ENCODE measurements at places on chromosomes 7 and 10.

DNA sequence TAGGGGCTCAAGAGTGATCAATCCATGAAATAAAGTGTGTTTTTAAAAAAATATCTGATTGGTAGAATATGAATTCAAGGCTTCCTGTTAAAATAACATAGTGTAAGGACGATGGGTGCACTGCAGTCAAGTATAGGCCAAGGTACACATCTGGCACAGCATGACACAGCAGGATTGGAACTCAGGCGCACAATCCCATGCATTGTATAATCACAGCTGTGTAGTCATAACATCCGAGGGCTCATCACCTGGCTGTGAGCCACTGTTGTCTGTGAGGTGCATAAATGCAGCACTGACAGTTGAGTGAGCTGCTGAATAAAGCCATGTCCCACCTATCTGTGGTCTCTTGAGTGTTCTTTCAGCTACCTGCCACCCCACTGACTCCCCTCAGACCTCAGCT, 142.3 kb upstream of the HPS1 start:
- peak; percentile 35 for DNase-seq

- no peak for DNase-seq
These were observed 160.2 kb downstream of the ARHGAP12 start for GRCh38 chr10:31768467-31768866.

- no peak for DNase-seq
These were observed 352 bp upstream of the ZNF485 start for GRCh38 chr10:43605850-43606322.

GRCh38 chr10:13815756-13816155, 229.0 kb downstream of the PRPF18 start:
- DNase-seq = no peak

GRCh38 chr10:69677985-69678654, 48.1 kb downstream of the FAM241B start:
- DNase-seq = no peak

DNA sequence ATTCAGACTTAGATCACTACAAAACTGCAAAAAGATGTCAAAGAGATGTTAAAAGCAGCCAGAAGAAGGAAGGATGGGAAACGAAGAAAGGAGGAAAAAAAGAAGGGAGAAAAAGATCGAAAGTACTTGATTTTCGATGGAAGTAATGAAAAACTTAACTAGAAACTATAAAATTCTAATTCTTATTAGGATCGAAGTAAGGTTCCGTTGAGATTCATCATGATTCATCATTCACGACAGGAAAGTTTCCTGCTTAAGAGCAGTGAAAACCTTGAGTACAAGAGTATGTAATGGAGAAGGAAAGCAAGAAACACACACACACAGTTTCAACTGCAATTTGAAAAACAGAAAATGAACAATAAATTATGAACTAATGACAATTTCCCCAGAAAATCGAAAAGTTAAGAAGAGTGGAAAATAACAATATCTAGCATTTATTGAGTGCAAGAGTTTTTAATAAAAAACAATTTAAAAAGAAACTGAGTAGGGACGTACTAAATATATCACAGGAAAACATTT, 1.1 kb upstream of the ING3 start:
- no peak for DNase-seq

- DNase-seq = no peak
These were observed 902 bp upstream of the NFE2L3 start for GRCh38 chr7:26151096-26151495.

- no peak for DNase-seq
These were observed 20.8 kb downstream of the CCDC6 start for GRCh38 chr10:59885430-59886134.

- DNase-seq = peak; percentile 78
These were observed 69.9 kb upstream of the GTF2I start for GRCh38 chr7:74587435-74588126.

DNA sequence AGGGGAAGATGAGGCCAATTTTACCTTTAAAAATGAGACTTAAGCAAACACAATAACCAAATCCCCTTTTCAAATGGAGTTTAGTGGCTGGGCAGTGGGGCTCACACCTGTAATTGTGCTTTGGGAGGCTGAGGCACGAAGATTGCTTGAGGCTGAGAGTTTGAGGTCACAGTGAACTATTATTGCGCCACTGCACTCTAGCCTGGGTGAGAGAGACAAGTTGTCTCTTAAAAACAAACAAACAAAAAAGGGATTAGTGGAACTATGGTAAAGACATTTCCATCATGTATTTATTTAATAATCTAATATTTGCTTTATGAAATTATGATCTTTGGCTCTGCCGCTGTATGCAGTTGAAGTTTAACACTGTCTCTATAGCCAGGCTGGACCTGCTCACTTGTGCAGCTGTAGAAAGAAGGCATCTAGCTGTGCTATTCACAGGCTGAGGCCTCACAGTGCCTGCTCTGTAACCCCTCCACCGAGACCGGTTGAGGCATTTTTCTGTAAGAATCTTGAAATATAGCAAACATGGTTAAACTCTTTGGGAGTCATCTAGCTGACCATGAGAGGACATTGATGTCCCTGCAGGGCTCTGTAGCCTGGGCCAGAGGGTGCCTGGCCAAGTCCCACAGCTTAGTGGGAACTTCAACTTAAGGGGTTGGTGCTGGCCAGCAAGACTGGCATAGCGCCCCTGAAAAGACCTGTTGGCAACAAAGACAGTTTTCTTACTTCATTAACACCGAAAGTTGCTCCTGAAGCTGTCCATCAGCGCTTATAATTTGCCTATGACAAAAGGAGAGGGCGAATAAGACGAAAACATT, 131.8 kb downstream of the BMPER start:
- no peak for DNase-seq

GRCh38 chr7:494906-495305, 24.7 kb downstream of the PDGFA start:
- DNase-seq = no peak

- no peak for DNase-seq
These were observed 639 bp downstream of the TSPAN13 start for GRCh38 chr7:16753932-16754855.

GRCh38 chr7:110944448-110944847, 146.5 kb upstream of the LRRN3 start:
- no peak for DNase-seq

DNA sequence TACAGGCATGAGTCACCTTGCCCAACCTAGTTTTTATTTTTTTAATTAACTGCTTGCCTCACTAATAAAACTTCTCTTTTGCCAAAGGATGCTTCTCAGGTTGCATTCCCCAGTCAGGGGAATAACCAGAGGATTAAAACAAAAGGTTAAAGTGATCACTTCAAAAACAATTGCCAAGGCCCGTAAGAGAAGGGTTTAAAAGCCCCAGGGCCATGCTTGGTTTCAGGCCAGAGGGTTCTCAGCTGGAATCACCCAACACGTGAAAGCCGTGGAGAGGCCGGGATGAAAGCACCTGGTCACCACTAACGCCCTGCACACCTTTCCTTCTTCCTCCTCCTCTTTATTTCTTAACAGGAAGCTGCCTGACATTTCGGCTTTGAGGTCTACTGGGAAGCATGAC, 587.5 kb downstream of the PTPRN2 start:
- no peak for DNase-seq

DNA sequence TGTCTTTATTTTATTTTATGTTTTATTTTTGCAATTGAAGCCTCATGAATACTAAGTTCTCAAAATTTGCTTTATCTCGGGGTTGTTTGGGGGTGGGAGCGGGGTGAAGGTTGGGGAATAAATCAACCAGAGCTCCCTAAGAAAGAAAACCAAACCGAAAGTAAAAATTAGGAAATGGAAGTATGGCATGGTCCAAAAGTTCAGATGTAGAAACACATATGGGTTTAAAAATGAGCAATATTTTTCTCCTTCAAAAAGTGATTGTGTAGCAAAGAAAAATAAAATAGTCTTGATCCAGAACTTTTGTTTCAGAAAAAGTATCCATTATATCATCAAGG, 177.4 kb upstream of the PLXDC2 start:
- DNase-seq = no peak

- DNase-seq = peak; percentile 84
These were observed 196.9 kb upstream of the RHOBTB1 start for GRCh38 chr10:61140765-61141392.

GRCh38 chr7:42348631-42349030, 111.6 kb upstream of the GLI3 start:
- DNase-seq = no peak

DNA sequence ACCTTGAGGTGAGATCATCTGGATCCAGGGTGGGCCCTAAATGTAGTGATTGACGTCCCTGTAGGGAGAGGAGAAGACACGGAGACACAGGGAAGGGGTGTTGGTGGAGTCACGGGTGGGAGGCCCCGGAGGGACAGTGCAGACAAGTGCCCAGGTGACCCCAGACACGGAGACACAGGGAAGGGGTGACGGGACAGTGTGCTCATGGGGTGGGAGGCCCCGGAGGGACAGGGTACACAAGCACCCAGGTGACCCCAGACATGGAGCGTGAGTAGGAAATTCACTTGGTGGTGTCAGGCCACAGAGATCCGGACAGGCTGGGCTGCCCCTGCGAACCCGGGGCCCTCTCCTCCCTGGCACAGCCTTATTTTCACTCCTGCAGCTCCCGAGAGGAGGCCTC, 176.9 kb downstream of the PTPRN2 start:
- no peak for DNase-seq

DNA sequence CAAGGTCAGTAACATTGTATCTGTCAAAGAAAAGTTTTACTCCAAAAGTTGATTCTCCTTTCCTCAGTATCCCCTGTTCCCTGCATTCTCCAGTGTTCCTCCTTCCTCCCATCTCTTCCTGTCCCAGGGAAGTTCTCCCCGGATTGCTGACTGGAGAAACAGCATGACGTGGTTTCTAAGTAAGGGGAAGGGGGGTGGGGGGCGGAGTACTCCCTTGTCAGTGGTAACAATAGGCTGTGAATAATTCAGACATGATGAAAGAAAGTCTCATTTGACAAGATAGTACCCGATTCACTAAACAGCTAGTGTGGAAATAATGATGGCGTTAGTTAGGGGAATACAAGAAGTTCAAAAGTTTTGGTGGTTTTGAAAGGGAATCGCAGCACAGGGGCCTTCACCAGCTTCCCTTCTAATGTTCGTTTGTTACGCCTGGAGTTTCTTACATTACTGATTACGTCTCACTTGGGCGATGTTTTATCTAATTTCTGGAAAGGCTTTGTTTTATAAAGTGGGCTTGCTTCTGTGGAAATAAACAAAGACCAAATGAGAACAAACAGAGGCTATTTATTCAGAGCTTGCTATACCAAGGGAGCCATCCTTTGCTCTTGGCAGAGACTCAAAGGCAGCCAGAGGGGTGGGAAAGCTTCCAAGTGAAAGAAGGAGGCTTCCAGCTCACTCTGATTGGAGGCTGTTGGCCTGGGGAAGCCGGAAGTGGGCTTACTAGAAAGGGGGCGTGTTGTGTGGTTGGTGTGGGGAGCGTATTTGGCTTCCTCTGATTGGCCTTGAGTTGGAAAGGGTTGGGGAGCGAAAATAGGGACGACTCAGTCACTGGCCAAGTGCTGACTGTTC, 453.7 kb downstream of the SDK1 start:
- DNase-seq = no peak

DNA sequence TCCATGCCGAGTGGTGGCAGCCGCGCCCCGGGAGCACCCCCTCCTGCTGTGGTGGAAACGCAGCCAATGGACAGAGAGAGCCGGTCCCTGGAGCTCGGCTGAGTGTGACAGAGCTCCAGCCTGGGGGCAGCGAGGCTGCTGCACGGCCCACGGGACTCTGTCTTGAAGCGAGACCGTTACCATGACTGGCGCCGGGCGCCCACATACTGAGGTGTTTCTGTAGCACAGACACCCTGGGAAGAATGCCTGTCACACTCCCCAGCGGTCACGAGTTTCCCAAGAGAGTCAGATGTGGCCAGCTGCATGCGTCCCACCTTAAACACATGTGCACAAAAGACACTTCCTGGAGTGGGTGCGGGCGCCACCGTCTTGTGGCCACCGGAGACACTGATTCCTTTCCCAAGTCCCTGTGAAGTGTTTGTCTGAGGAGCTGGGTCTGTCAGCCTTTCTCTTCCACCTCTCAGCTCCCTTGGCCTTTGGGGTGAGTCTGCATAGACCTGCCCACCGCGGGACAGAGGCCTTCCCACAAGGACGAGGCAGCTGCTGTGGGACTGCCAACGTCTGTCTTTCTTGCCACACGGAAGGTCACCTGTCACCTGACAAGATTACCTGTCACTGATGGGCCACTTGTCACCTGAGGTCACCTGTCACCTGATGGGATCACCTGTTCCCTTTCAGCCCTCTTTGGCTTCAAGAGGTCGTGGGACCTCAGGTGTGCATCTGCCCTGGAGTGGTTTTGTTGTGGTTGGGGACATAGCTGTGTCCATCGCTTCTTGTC, 94.6 kb downstream of the DNAJB6 start:
- no peak for DNase-seq

- DNase-seq = no peak
These were observed 1013.1 kb downstream of the KCNMA1 start for GRCh38 chr10:76624470-76624869.

DNA sequence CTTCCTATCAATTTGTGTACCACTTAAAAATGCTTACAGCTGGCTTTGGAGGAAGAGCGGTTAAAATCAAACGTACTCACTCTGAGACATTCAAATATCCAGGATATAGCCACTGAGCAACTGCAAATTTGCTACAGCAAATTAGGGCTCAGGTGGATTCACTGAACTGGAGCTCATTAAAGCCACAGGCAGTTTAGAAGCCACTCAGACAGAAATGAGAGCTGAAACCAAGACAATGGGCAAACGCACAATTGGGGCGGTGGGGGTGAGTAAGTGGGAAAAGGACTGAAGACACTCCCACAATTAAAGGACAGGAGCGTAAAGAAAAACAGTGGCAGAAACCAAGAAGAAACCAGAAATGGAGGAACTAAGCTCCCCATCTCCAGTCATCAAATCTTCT, 20.5 kb downstream of the MPP7 start:
- no peak for DNase-seq

DNA sequence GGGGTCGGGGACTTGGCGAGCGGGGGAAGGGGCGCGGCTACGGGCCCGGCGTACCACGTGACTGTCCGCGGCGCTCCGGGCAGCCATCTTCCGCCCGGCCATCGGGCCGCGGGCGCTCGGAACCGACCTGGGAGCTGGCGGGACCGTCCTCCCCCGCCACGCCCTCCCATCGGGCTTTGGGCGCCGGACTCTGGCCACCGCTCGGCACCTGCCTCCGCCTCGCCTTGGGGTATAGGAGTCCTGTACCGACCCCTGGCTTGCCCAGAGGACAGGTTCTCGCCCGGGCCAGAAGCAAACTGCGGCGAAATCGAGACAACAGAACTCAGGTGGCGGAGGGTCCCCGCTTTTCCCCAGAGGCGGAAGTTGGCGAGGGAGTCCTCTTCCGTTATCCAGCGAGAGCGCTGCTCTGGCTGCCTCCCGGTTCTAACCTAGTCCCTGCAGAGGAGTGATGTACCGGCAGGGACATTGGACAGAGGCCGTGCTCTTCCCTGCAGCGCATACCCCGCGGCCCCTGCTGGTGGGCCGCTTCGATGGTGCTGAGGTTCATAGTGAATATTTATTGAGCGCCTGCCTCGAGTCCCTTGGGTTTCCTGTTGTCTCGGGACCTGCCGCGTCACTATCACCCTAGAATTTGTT, 1.2 kb upstream of the SGMS1 start:
- DNase-seq = no peak

- DNase-seq = no peak
These were observed 10.0 kb upstream of the STK31 start for GRCh38 chr7:23700046-23700445.

- DNase-seq = no peak
These were observed 462 bp upstream of the CISD1 start for GRCh38 chr10:58268454-58268945.

Data from HFF-Myc (cell line).